NCI-H510A (cell line): ENCODE measurements at places on chromosomes 6 and 20.

DNA sequence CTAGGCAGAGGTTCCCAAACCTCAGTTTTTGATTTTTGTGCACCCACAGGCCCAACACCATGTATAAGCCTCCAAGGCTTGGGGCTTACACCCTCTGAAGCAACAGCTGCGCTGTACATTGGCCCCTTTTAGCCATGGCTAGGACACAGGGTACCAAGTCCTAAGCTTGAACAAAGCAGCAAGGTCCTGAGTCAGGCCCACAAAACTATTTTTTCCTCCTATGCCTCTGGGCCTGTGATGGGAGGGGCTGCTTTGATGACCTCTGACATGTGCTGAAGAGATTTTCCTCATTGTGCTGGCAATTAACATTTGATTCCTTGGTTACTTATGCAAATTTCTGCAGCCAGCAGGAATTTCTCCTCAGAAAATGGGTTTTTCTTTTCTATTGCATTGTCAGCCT is 262.2 kb upstream of the CEP162 start:
- no peak for DNase-seq

DNA sequence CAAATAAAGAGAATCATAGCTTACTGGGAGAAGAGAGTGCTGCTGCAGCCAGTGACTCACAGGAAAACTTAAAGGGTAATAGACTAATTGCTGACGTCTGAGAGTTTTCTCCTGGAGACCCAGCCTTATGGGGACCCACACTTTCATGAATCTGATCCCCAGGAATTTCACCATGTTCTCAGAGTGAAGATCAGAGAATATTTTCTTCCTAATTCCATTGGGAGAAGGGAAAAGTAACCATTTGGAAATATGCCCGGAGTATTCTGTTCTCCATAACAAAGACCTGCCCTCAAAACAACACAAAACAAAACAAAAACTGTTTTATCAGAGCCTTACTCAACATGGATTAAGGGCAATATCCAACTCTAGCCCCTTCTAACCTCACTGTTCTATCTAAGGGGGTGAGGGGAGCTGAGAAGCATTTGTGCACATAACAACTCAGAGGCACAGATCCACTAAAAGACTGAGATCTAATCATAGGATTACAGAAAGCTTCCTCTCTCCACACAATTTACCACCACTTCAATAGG is 168.2 kb upstream of the SSTR4 start:
- DNase-seq = no peak

GRCh38 chr6:170454512-170455285 is 98.4 kb downstream of the PSMB1 start:
- DNase-seq = peak; percentile 57

DNA sequence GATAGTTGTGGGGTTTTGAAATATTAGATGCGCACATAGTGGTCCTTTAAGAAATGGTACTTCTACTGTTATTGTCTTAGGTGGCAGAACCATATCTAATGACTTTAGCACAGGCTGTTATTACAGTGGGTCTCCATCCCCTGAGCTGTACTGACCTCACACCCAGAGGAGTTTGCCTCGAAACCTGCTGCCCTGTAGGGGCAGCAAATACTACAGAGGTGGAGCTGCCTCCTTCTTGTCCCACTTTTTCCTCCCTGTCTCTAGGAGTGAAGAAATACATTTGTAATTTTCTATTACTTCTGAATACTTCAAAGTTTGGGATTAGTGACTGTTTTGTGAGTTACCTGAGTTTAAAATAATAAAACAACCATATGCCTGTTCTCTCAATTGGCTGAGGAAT is 8.2 kb downstream of the TRIM31 start:
- DNase-seq = no peak

DNA sequence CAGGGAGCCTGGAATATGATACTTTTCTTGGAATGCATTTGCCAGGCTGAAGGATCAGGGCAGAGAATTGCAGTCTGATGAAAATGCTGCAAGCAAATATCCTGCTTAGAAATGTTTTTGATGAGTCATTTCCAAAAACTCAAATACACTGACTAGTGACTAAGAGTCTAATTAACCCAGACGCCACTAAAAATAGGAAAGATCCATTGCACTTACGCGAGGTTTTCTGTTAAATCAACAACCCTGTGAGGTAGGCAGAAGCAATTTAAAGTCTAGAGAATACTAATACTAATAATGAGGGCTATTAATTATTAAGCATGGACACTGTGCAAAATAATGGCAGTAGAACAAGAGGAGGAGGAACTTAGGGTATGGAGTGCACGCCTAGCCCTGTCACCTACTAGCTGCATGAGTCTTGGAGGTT is 130.1 kb upstream of the DOK5 start:
- DNase-seq = no peak

DNA sequence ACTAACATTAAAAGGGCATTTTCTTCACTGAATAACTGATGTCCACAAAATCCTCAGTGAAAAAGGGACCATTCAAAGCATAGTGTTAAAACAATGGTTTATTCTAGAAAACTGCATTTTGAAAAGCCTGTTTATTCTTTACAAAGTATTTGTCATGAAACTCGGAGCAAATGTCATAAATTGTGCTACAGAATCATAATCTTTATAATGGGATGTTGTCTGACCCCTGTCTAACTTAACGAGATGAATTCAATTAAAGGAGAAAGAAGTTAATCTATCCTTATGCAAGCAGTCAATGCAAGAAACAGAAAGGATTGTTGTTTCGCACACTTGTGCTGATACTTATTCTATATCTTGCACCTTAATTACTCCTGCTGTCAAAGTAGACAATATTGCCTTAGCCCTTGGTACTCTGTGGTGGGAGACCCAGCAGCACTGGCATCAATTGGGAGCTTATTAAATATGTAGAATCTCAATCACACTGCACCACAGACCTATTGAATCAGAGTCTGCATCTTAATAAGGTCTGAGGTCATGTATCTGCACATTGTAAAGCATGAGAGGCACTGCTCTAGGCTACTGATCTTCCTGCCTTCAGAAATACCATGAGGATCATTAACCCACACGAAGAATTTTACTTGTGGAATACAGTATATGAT is 708.3 kb downstream of the HDGFL1 start:
- DNase-seq = no peak

GRCh38 chr20:60036746-60037499 is 78.7 kb downstream of the CDH26 start:
- DNase-seq = no peak

GRCh38 chr20:42775037-42775436 is 414.7 kb downstream of the PTPRT start:
- no peak for DNase-seq

- DNase-seq = no peak
Observed at GRCh38 chr20:51385646-51386530, 156.6 kb downstream of the NFATC2 start.

GRCh38 chr6:134295953-134296553 is 21.9 kb downstream of the SGK1 start:
- no peak for DNase-seq

- no peak for DNase-seq
Observed at GRCh38 chr6:114735025-114735735, 392.4 kb upstream of the HS3ST5 start.

GRCh38 chr6:145845557-145845956 is 31.0 kb upstream of the FBXO30 start:
- no peak for DNase-seq

GRCh38 chr6:156190270-156190669 is 586.9 kb upstream of the ARID1B start:
- DNase-seq = peak; percentile 71

DNA sequence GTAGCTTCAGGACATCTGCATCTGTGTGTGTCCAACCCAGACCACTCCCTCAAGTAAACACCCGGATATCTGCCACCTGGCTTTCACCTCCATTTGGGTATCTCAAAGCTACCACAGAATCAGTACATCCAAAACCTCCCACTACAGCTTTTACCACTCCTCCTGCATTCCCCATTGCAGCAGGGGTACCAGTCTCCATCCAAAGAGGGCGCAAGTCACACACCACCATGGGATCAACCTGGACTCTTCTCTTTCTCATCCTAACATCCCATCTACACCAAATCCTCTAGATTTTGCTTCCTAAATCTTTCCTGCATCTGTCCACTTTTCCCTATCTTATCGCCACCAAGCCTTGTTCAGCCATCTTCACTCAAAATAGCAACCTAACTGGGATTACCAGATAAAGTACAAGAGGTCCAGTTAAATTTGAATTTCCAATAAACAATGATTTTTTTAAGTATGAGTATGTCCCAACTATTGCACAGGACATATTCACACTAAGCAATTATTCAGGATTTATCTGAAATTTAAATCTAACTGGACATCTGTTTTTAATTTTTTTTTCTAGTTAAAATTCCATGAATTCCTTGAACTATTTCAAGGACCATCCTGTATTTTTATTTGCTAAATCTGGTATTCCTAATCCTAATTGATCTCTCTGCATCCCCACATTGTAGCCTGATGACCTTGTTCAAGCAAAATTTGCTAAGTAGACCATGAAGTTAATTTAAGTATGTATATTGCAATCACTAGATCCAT is 164.3 kb upstream of the MLN start:
- DNase-seq = no peak

GRCh38 chr6:122778302-122778701 is 1.2 kb upstream of the FABP7 start:
- DNase-seq = no peak

DNA sequence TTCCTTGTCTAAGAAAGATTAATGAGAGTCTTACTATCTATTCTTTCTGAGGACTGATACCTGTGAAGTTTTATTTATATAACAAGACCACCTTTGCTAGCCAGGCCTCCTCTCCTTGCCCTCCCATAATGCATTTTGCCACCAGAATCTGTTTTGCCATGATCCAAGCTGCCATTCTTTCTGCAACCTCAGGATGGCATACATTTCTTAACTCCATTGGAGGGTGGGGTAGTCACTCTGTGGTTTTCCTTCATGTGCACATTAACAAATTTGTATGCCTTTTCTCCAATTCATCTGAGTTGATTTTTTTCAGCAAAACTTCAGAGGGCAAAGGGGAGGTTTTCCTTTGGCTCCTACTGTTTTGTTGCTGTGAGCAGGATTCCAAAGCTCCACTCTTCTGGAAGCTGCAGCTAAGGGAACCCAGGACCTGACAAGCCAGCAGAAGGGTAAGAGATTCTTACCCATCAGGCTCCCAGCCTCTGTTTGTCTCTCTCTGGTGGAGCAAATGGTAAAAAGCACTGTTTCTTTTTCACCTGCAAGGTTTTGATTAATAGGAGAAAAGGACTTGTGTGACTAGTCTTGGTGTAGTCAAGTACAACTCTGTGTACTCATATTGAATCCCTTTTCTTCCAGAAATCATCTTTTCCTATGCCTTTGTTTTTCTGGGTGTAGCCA is 26.2 kb upstream of the ENPP4 start:
- DNase-seq = no peak

DNA sequence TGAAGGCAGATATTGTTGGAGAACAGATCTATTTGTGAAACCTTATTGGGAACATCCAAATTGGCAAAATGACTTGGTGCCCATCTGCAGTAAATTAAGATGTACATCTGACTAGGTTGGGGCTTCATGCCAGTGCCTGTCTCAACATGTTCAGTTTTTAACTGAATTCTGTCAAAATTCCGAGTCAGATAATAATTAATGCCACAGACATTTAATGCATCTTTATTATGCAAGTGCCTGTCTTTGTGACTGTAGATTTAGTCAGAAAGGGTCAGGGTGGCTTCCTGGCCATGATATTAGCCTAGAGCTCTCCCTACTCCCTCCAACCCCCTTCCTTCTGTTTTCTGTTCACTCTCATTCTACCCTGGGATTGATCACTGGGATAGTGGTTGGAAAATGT is 199.3 kb upstream of the FLRT3 start:
- no peak for DNase-seq

GRCh38 chr20:32152421-32153155 is 43.1 kb downstream of the TM9SF4 start:
- no peak for DNase-seq

- DNase-seq = peak; percentile 71
Observed at GRCh38 chr20:64164123-64164836, at the start of gene MYT1. MYT1 (plus strand) TSS chr20:64164452; CDS start chr20:64198862, 34,410 bp downstream.

- DNase-seq = no peak
Observed at GRCh38 chr6:163188746-163189145, 225.8 kb upstream of the QKI start.

- DNase-seq = no peak
Observed at GRCh38 chr20:43971267-43971666, 56.6 kb downstream of the TOX2 start.

DNA sequence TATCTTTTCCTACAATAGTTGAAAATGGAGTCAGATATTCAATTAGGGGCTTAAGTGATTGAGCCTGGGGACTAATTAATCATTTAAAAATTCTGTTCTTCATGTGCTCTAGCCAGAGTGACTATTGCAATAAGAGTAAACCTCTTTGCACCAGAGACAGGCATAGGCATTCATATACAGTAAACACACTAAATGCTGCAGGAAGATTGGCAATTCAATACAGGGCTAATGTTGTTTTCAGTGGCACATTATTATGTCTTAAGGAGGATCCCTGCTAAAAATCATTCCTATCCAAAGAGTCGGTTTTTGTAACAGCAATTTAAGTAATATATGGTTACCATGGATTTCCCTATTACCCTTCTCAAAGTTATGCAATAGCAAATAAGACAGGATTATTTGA is 1.2 kb downstream of the PDE7B start:
- DNase-seq = no peak

DNA sequence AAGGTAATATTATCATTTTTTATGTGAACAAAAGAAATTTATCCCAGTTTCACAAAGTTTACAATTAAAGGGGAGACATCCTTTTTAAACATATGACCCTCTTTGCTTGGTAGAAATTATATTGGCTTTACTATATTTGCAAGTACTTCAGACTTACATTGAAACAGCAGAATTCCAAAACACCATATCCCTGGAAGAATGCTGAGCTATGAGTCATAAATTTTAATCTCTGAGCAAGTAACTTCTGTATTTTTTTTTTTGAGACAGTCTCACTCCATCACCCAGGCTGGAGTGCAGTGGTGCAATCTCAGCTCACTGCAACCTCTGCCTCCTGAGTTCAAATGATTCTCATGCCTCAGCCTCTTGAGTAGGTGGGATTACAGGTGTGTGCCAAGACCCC is 240.4 kb downstream of the TBC1D32 start:
- DNase-seq = no peak
